Activated CD8-positive, alpha-beta memory T cell treated with anti-CD3 and anti-CD28 coated beads for 1 hour (primary cell): ENCODE measurements at places on chromosomes 2 and 18.

GRCh38 chr2:8646731-8647461 lies 35.0 kb upstream of the ID2 start:
- DNase-seq: no peak

DNA sequence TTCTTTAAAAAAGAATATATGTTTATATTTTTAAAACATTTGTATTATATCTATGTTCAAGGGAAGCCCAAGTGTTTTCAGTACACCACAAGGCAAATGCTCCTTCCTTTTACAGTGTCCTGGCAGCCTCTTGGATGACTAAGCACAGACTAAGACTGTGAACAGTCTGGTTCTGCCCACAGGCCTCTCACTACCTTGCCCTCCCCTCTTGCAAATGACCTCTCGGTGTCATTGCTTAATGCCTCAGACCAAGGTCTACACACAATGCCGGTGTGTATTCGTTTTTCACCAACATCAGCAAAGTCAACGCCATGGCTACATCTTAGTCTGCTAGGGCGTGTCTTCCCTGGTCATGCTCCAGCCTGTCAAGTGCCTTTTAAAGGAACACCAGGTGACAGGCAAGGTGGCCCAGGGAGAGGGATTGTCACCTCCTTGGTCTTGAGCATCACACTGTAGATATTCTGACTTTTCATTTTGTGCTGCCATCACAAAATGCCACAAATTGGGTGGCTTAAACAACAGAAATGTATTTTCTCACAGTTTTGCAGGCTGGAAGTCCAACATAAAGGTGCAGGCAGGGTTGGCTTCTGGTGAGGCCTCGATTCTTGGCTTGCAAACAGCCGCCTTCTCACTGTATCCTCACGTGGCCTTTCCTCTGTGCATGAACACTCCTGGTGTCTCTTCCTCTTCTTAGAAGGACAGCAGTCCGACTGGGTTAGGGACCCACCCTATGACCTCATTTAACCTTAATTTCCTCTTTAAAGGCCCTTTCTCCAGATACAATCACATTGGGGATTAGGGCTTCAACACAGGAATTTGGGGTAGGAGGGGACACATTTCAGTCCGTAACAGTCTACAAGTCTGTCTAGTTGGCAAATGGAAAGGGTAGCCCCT lies 266.5 kb downstream of the KLHL29 start:
- DNase-seq: no peak

GRCh38 chr2:231604101-231604684 lies 11.5 kb downstream of the TEX44 start:
- DNase-seq: peak; percentile 11

DNA sequence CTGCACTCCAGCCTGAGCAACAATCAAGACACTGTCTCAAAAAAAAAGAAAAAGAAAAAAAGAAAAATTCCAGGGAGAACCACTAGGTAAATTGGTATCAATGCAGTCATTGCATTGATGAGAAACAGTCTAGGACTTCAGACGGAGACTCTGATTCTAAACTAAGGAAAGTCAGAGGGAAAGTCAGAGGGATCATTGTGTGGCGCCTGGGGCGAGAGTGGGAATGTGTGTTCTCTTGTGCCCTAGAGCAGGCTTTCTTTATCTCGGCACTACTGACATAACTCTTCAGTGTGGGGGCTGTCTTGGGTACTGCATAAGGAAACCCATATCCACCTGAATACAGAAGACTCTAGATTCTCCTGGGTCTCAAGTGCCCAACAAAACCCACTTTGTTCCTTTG lies 24.8 kb downstream of the SERPINE2 start:
- DNase-seq: no peak

GRCh38 chr2:88753833-88754584 lies 62.5 kb downstream of the RPIA start:
- DNase-seq: no peak

DNA sequence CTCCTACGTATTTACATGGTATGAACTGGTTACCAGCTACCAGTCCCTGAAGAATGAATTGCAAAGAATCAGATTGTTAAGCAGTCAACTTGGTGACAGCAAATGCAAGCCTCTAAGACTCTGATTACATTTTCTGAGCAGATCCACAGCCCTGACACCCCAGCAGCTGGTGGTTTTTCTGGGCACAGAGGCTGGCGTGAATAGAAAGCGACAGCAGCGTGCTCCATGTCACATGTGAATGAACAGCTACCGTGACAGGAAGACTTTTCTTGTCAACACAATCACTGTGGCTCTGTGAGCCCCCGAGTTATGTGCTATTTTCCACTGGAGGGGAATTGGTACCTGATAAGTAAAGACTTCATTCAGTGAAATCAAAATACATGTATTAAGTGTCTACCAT lies 93.2 kb upstream of the CBLN2 start:
- no peak for DNase-seq

DNA sequence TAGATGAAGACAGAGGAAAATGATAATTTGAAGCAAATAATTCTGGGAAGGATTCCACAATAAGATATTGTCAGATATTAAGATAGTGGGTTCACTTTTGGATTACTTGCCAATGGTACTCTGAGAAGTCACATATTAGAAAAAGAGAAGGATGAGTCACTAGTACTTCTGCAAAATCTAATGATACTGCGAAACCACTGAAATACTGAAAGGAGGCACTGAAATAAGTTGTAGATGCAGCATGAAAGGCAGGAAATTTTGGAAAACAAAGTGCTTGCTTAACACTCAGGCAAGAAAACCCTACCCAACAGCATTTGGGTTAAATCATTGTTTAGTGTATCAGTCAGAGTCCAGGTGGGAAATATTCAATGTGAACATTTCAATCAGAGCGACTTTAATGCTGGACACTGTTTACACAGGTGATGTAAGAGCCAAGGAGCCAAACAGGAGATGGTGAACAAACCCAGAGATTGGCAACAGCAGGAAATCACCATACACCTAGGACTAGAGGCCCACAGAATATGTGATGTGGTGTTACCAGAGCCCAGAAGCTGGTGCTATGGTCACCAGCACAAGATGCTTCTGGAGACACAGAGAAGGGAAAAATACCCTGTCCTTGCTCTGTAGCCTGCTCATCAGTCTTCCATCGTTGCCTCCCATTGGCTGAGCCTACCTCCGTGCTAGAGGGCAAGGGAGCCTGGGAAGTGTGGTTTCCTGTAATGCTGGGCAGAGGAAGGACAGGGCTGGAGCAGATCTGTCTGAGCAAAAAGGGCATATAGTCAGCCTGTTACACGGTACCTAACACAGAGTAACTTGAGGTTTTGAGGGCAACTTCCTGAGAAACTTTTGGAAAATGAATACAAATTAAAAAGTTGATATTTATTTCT lies 204.7 kb upstream of the ITGA4 start:
- no peak for DNase-seq

DNA sequence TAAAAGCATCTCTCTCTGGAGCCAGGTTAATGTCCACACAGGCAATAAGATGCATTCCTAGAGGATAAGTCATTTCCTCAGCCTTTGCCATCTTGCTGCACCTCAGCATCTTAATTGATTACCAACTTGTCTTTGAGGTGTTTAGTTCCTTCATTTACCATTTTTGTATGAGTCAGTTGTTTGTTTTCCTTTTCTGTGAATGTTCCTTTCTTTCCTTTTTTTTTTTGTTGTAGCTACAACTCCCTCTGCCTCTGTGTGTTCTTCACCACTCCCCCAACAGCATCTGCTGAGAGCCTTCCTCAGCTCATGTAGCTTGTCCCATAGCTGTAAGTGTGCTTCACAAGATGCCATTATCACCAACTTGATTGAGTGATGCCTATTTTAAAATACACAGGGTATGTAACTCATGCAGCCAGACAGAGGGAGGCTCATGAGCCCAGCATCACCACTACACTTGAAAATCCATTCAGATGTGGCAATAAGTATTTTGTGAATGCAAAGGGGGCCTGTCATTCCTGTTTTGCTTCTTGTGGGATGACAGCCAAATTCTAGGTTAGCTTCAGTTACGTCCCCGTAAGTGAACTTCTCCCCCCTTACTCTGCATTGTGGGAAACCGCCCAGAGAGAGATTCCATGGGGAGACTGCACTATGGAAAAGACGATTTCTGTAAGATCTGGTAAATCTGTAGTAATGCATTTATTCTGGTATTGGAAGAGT lies 315.9 kb upstream of the ZEB2 start:
- no peak for DNase-seq

DNA sequence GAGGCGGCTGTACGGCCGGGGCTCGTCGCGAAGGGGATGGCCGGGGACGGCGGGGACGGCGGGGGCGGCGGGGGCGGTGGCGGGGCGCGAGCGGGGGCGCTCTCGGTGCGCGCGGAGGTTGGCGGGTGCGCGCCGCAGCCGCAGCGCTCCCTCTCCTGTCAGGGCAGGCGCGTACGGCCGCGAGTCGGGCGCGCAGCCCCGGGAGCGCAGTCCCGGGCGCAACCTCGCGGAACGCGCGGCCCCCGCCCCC lies 296 bp upstream of the GRHL1 start:
- DNase-seq: no peak

DNA sequence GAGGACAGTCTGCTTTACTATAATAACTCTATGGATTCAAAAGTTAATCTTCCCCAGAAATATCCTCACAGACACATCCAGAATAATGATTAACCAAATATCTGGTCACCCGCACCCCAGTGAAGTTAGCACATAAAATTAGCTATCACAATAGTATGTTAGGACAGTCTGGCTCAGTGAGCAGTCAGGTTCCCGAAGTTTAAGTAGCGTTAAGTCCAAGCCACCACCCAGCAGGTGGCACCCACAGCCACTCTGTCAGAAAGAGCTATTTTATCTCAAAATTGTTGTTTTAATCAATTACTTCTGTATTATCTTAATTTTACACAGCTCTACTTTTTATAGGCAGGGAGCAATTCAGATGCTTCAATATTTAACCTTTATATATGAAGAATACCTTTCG lies 537.5 kb downstream of the MBD2 start:
- no peak for DNase-seq

DNA sequence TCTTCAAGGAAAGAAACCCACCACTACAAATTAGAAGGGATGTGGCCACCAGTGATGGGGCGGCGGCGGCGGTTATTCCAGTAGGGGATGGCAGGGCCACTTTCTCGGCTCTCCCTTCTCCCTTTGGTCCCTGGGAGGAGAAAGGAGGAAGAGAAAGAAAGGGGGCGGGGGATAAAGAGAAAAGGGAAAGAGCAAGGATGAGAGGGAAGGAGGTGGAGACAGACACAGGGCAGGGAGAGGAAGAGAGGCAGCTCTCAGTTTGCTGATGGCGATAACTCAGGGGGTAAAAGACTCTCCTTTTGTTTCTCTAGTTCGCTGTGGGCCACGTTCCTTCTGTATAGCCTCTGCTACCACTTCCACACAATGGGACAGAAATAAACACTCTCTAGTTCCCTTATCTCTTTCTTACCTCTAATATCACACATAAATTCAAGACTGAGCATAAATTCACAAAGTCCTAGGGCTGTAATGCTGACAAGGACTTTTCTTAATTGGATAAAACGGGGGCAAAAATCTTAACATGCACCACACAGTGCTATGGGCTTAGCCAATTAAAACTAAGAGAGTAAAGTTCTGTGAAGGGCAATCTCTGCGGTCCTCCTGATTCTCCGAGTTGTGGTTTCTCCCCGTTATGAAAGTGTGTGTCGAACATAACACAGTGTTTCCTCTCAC lies 14.6 kb downstream of the SFT2D3 start:
- no peak for DNase-seq

GRCh38 chr2:167925758-167926157 lies 321.6 kb downstream of the STK39 start:
- no peak for DNase-seq

DNA sequence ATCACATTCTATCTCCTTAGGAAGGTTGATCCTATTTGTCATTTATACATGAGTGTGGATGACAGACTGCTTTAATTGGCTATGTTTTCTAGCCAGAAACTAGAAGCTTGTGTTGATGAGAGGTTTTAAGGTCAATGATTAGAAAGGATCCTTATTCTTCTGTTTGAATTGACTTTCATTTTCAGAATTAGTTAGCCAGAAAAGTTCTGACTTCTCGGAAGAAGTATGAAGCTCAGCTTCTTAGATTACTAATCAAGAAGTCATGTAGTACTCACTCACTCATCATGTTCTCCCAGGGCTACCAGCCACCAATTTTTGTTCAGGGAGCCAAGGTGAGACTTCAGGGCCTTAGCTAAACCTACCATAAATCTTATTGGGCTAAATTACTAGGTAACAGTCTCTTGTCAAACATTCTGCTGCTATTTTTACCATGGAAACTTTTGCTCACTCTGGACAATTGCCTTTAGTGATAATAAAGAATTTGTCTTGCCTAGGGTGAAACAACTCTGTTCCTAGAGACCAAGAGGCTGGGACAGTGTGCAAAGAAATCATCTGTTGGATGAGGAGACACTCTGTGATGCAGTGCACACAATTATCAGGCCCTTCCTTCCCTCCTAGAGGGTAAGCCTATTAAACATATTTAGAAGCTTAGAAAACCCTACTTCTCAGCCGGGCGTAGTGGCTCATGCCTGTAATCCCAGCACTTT lies 111.6 kb upstream of the DNMT3A start:
- no peak for DNase-seq

DNA sequence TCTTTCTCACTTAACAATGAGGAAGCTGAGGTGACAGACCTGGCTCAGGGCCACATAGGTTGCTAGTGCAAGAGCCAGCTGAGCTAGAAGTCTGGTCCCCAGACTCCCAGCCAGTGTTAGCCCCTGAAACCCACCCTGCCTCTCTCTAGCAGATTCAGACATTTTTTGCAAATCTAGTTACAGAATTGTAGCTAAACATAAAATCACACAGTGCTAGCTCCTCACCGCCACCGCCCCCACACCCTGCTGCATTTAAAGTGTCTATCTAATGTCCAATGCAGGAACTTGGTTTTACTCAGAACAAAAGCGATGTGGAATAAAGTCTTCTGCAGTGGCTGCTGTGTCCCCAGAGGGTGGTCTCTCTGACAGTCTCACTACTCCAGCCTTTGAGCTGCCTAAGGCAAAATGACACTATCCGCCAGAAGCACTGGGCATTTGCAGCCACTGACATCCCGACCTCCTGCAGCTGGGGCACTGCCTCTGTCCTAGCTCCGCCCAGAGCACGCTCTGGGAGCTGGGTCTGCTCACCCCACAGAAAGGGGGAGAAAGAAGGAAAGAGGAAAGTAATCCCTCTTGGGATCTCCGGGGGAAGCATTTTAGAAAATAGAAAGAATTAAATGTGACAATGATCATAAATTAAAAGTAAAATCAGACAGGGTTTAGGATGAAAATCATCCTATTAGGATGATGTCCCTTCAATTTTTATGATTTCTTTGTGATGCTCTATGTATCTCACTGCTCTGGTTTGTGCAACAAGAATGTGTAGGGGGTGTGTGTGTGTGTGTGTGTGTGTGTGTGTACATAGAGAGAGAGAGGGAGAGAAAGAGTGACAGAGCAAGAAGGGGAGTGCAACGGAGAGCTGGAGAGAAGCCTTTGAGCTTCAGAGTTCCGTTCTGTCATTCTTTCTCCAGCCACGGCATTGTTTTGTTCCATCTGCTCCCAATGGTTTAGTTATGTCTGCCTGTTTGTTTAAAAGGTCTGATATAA lies 50.5 kb upstream of the ST8SIA3 start:
- DNase-seq: no peak

DNA sequence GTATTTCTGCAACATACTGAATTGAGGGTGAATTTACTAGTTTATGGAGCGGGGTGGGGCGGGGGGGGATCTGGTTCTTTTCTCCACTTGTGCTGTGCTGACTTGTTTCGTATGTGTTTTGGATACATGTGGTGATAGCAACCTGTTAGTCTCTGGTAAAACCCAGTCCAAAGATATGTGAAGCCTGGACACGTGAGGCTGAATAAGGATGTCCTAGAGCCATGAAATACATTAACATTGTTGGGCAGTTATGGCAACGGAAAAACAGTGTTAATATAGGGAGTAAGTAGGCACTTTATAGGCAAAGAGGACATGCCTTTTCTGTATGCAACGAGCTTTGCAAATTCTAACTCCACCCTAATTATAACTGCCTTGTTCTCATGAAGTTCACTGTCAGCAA lies 42.1 kb upstream of the NEMP2 start:
- DNase-seq: no peak
